ENCODE measurements at places on chromosomes 1 and 21. TPM values are rescaled to one million over a fixed set of nuclear protein-coding genes. Genes with fewer than 3 reads are reported as not detected.
A peak's percentile ranks its signal among the peaks of the same experiment; 100 is the strongest.

- DNase-seq = no peak
Observed at GRCh38 chr1:9990944-9991343, 6.1 kb upstream of the RBP7 start.

Gene BRDT
- total RNA-seq = not detected

DNA sequence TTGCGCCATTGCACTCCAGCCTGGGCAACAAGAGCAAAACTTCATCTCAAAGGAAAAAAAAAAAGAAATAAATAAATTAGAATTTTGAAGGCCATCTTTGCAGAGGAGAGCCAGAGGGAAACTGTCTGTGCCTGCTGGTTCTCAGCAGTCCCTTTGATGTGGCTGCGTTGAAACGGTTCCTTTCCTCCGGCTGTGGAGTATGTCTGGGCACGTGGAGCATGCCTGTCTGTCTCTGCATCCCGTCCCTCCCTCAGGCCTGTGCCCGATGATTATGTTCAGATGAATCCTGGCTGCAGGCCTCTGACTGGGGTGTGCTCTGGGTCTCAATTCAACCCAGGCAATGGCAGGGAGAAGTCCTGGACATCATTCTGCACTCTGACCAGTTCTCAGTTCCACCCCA, 33.4 kb downstream of the KIAA1614 start:
- no peak for DNase-seq

Gene CD1D
- 9.5 TPM for total RNA-seq

Gene LRRC7
- total RNA-seq = 0.33 TPM

GRCh38 chr1:172246521-172247390, 173.7 kb upstream of the C1orf105 start:
- DNase-seq = no peak

GRCh38 chr1:8134546-8135235, 108.6 kb upstream of the ERRFI1 start:
- DNase-seq = no peak

DNA sequence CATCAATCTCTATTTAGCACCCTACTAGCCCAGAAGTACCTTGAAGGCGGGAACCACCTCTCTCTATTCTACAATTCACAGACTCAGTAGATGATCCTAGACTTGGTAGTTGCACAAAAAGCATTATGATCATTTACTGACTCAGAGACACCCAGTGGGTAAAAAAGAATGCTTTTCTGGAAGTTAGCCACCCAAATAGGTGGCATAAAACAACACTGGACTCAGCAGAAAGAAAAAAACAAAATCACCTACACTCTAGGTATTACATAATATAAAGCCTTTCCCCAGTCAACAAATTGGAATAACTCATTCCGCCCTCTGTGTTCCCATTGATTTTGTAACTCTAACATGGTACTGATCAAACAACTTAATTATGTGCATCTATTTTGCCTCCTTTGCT, 126.3 kb downstream of the PTPN14 start:
- no peak for DNase-seq

- no peak for DNase-seq
Observed at GRCh38 chr21:35953597-35953996, 106.7 kb downstream of the SETD4 start.

Gene NPL
- total RNA-seq = 15.0 TPM

GRCh38 chr1:197695961-197696360, 79.3 kb downstream of the DENND1B start:
- no peak for DNase-seq

Gene PTCH2
- total RNA-seq = 0.45 TPM

DNA sequence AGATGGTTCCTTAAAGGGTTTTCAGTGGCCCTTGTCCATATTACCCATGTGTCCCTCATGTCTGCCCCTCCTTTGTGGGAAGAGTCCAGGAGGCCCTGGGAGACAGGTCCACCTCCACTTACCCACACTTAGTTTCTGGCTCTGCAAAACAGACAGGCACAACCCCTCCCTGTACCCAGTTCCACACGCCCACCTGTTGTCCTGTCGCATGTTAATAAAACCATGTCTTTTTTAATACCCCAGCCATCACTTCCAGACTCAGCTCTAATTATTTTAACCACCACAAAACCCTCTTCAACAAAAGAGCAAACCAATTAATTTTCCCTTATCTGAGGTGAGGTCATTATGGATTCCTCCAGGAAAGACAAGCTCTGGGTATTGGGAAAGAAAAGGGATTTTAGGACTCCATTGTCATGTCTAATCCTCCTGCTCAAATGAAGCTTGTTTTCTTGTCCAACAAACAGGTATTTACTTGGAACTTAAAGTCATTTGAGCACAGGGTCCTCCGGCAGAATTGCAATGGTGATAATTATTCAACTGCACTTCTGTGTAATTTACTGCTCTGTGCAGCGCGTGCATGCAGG, 68.9 kb downstream of the CCDC185 start:
- no peak for DNase-seq

- no peak for DNase-seq
Observed at GRCh38 chr1:221724931-221725605, 16.8 kb downstream of the DUSP10 start.

- DNase-seq = no peak
Observed at GRCh38 chr1:31122741-31123140, 57.2 kb upstream of the PUM1 start.

Gene F3
- 2.0 TPM for total RNA-seq

GRCh38 chr1:147626739-147627138, 43.6 kb downstream of the ACP6 start:
- no peak for DNase-seq

- DNase-seq = no peak
Observed at GRCh38 chr1:218163371-218163770, 121.7 kb upstream of the RRP15 start.

DNA sequence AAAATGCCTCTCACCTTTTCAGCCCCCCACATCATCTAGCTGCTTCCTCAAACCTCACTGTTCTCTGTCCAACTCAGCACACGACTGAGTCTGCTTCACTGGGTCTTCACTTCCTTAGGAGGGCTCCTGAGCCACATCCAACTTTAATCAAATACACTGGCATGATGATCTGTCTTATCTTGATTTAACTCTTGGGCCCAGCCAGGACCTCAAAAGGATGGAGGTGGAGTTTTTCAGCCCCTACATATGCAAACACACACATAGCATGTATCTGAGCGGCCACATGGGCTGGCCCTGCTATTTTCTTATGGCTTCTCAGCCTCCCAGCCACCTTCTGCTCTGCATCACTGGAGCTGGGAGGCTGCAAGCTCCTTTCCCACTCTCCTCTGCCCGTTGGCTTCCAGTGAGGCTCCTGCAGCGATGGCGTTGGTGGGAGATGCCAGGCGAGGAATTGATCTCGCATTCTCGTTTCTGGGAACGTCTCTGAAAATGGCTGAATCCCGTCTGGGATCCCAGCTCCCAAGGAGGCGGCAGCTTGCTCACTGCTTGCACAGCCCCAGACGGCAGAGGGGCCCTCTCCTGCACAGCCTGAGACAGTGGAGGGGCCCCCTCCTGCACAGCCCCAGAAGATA, 1.8 kb upstream of the PRXL2B start:
- DNase-seq = no peak

GRCh38 chr1:207239874-207240273, 81.6 kb upstream of the CD55 start:
- no peak for DNase-seq

Gene OR2W3
- not detected for total RNA-seq

DNA sequence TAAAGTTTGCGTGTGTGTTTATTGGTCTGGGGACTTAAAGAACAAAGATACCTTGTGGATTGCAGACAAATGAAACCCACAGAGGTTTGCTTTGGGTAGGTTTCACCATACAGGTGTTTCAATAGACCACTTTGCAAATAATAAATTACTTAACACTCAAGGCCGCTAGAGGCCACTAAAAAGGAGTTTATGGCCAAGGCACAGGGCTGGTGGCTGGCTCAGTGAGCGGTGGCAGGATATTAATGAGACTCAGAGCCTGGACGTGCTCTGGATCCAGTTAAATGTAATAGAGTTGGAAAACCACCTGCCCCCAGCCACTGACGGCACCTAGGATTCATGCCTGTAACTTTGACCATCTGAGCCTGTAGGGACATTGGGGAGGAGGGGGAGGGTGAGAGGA, 44.5 kb downstream of the LRRC38 start:
- no peak for DNase-seq

GRCh38 chr1:214550857-214551435, 456 bp downstream of the PTPN14 start:
- peak; percentile 47 for DNase-seq

DNA sequence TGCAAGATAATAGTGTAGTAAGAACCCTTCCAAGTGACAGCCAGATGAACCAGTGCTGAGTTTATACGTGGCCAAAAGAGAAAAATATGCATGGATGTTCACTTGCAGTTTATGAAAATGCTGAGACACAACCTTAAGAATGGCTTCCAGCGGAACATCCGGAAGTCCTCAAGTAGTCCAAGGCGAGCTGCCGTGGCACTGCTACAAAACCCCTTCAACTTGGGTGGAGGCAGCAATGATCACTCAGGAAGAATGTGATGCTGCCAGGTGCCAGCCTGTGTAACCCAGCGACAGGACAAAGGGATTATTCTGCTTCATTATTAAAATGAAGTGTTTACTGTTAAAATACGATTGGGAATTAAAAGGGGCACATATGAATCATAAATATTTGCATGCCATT, 179.6 kb downstream of the RUNX1 start:
- DNase-seq = no peak

GRCh38 chr1:61808968-61809367, 66.7 kb downstream of the PATJ start:
- DNase-seq = no peak

Data from left lobe of liver (tissue), 2 donors.